Aorta (tissue), 5 donors: ENCODE measurements at places on chromosomes 1 and 21. TPM values are rescaled to one million over a fixed set of nuclear protein-coding genes. Genes with fewer than 3 reads are reported as not detected.
A peak's percentile ranks its signal among the peaks of the same experiment; 100 is the strongest.

GRCh38 chr1:16631248-16632043, 18.1 kb upstream of the NBPF1 start:
- no peak overlapping the region for H3K27ac ChIP-seq
- H3K36me3 ChIP-seq, result peaks cover 3% of the 10 kb centered on the region
- DNase-seq, result peak; percentile 58
- H3K4me3 ChIP-seq, result no peak overlapping the region

DNA sequence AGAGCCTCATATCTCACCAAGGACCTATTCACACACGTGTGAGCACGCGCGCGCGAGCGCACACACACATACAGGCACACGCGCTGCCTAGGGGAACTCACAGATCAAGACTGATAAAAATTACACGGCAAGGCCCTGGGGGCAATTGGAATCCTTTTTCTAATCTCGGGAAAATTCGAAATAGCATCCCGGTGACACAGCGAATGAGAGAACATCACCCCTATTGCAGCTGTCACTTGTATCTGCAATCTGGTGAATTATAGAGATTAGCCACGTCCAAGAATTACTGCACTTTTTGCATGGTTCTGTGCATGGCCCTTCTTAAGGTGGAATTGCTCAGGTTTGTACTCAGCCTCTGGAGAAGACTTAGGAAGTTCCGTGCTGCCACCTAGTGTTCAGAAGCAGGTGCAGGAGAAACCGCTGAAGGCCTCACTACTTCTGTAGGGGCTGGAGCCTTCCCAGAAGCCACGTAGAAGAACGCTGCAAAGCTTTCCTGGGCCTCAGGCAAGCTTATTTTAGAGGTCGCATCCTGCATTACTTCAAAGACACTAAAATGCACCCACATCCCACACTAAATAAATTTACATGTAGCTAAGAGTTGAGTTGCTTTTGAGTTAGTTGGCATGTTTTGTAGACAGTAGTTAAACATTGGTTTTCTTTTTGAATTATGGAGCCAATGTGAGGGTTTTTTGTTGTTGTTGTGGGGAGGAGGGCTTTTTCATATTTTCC, 229.2 kb upstream of the CAMK1G start:
- no peak overlapping the region for H3K4me3 ChIP-seq
- H3K4me1 ChIP-seq, result no peaks in the 10 kb centered on the region
- no peak overlapping the region for H3K27ac ChIP-seq
- peak; percentile 78 for DNase-seq
- H3K27me3 ChIP-seq, result no peaks in the 10 kb centered on the region
- no peaks in the 10 kb centered on the region for H3K36me3 ChIP-seq

OPRD1 gene
- not detected for total RNA-seq

- H3K4me1 ChIP-seq, result no peaks in the 10 kb centered on the region
- no peak overlapping the region for H3K27ac ChIP-seq
- H3K4me3 ChIP-seq, result no peak overlapping the region
Observed at GRCh38 chr1:21622466-21623315, 46.5 kb downstream of the RAP1GAP start.

LMX1A gene
- total RNA-seq, result not detected

FCGR3A gene
- total RNA-seq, result 88.2 TPM

GJA4 gene
- 49.2 TPM for total RNA-seq

EXO5 gene
- total RNA-seq, result 7.8 TPM

PCBP3 gene
- total RNA-seq, result 7.0 TPM

GRCh38 chr1:214187121-214187900, 93.6 kb upstream of the SMYD2 start:
- H3K27me3 ChIP-seq, result no peaks in the 10 kb centered on the region
- no peaks in the 10 kb centered on the region for H3K4me1 ChIP-seq
- DNase-seq, result peak; percentile 67
- H3K36me3 ChIP-seq, result no peaks in the 10 kb centered on the region
- no peak overlapping the region for H3K4me3 ChIP-seq
- no peak overlapping the region for H3K27ac ChIP-seq

DNA sequence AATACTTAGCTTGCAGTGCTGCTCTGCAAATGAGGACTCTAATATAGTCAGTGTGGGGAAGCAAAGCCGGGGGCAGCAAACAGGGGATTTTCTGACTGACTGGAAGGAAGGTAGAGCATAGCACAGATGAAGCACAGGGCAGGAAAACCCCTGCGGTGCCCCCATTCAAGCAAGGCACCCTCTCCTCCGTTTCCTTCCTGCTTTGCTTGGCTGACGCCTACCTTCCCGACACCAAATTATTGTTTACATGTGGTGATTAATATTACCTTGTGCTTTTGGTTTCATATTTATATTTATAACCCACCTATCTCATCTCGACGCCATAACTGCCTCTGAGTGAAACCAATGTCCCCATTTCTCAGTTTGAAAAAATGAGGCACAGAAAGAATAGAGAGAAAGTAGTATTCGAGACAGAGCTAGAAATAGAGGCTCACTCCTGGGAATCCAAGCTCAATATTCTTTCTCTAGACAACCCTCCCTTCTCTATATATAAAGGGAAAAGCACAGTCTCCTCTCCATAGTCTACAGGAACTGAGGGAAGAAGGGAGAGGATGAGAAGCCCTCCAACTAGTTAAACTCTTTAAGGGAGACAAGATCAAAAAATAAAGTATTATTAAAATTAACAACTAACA, 41.3 kb downstream of the PIK3C2B start:
- H3K27me3 ChIP-seq, result no peaks in the 10 kb centered on the region
- no peaks in the 10 kb centered on the region for H3K4me1 ChIP-seq
- no peak overlapping the region for H3K4me3 ChIP-seq
- H3K27ac ChIP-seq, result no peak overlapping the region

TPTE gene
- total RNA-seq, result not detected

C4BPA gene
- total RNA-seq, result 0.33 TPM

SVBP gene
- total RNA-seq, result 17.3 TPM

DNA sequence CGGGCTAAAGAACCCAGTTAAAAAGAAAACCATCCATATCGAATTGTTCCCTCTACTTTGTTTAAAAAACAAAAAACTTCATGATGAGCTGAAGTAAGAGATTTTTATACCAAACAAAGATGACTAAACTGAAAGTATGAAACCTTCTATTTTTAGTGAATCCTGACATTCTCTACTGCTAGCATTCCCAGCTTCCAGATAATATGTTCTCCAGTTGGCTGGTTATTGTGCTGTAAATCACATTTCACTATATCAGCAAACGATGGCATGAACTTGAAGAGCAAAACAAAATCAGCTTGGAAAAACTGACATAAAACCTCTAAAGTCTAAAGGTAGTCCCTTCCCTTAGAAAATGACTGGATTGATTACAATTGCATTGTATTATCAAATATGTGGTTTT, 68.1 kb upstream of the APP start:
- no peak overlapping the region for H3K27ac ChIP-seq
- DNase-seq, result no peak
- H3K27me3 ChIP-seq, result no peaks in the 10 kb centered on the region
- H3K4me1 ChIP-seq, result no peaks in the 10 kb centered on the region
- no peak overlapping the region for H3K4me3 ChIP-seq

GRCh38 chr1:212313616-212314015, 28.4 kb downstream of the PPP2R5A start:
- no peaks in the 10 kb centered on the region for H3K27me3 ChIP-seq
- H3K36me3 ChIP-seq, result no peaks in the 10 kb centered on the region
- no peak overlapping the region for H3K4me3 ChIP-seq
- no peaks in the 10 kb centered on the region for H3K4me1 ChIP-seq
- no peak for DNase-seq
- no peak overlapping the region for H3K27ac ChIP-seq

ZYG11B gene
- total RNA-seq, result 32.3 TPM

PGLYRP3 gene
- total RNA-seq, result not detected

DNA sequence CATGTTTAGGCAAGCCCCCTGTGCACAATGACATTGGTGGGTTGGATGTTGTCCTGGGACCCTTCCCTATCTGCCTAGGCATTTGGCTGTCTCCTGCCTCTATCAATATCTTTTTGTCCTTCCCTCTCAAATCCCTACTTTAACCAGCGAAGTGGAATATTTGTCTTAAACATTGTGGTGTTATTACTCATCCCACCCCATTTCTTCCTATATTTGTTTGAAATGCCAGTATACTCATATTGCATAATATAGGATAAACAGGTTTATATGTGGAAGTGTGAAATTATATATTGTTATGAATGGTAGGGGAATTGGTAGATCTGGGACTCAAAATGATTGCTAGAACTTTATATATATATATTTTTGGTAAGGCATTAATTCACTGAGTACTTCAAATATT, 80.0 kb downstream of the ADGRL2 start:
- no peaks in the 10 kb centered on the region for H3K4me1 ChIP-seq
- no peak for DNase-seq
- H3K27ac ChIP-seq, result no peak overlapping the region
- H3K4me3 ChIP-seq, result no peak overlapping the region

CYP4A22 gene
- 0.18 TPM for total RNA-seq

GRCh38 chr1:225644666-225645065, 8.3 kb downstream of the ENAH start:
- no peaks in the 10 kb centered on the region for H3K4me1 ChIP-seq
- DNase-seq, result no peak
- no peaks in the 10 kb centered on the region for H3K27me3 ChIP-seq
- H3K4me3 ChIP-seq, result no peak overlapping the region
- no peaks in the 10 kb centered on the region for H3K36me3 ChIP-seq
- H3K27ac ChIP-seq, result no peak overlapping the region

GRCh38 chr21:31338908-31339368, 5.1 kb downstream of the TIAM1 start:
- no peak overlapping the region for H3K27ac ChIP-seq
- H3K4me1 ChIP-seq, result no peaks in the 10 kb centered on the region
- DNase-seq, result no peak
- H3K27me3 ChIP-seq, result no peaks in the 10 kb centered on the region
- no peak overlapping the region for H3K4me3 ChIP-seq

FAM43B gene
- 2.7 TPM for total RNA-seq

TMIGD3 gene
- 6.0 TPM for total RNA-seq

DNA sequence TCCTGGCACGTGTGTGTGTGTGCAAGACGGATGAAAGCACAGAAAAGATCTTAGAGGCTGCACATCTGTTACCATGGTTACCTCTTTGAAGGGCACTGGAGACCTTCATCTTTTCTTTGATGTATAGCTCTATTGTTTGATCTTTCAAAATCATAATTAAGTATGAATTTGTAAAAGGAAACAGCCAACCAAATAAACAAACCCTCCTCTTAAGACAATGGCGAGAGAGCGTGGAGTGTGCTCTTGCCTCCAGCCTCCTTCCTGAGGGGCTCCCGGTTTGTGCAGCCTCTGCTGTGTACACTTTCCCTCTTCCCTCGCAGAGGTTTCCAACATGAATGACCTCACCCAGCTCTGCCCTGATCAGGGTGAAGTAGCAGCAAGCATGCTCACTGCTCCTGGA, 27.9 kb downstream of the CACNA1S start:
- no peak for DNase-seq
- no peak overlapping the region for H3K4me3 ChIP-seq
- H3K27me3 ChIP-seq, result no peaks in the 10 kb centered on the region
- no peaks in the 10 kb centered on the region for H3K4me1 ChIP-seq

CORT gene
- total RNA-seq, result not detected
